Stimulated activated CD8-positive, alpha-beta memory T cell treated with anti-CD3 and anti-CD28 coated beads, Interleukin-12 subunit alpha, Interleukin-12 subunit beta, amount 100 ng/mL, for 1 hour (primary cell): ENCODE measurements at places on chromosomes 7 and 10.

GRCh38 chr7:47946581-47947354 lies 1.5 kb downstream of the PKD1L1 start:
- no peak for DNase-seq

DNA sequence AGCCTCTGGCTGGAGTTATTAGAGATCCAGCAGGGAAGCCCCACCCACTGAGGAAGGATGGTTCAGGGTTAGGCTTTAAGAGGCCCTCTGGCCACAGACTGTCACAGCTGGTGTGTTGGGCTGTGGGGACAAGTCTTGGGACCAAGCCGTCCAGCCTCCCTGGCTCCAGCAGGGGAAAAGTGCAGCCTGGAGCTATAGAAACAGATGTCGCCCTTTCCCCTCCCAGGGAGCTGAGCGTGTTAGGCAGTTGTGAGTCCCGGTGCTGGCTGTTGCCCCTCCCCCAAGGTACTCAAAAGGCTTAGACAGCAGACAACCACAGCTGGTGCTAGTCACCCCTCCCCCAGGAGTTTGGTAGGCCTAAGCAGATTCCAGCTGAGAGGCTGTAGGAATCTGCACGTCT lies 143.4 kb downstream of the TMEM168 start:
- no peak for DNase-seq

DNA sequence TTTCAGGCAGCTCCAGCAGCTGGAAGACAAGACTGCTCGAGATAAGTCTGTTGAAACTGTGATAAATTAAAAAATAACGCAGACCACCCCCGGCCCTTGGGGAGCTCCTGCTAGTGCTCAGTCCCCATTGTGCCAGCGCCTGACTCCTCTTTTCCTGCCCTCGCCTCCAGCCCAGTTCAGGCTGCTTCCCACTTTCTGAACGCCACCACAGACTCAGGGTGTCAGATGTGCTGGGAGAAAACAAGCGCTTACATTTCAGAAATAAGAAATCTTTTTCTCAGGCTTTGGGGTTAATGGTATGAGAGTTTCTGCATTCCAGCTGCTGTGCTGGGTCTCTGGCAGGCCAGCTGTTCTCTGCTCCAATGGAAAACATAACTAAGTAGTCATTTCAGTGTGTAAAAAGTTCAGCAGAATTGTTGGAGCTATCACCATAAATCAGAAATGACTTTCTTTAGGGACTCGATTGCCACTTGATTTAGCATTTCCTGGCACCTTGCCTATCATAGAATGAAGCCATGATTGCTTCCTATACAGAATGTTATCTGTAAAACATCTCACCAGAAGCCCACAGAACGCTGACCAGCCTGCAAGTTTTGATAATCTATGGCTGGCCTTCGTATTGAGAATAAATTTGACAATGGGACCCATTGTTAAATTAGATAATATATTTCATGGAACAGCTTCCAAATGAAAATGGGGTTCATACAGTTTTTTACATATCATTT lies 257.0 kb upstream of the ZNF32 start:
- DNase-seq = no peak

GRCh38 chr7:1761774-1762173 lies 91.7 kb downstream of the ELFN1 start:
- no peak for DNase-seq

GRCh38 chr7:108140671-108141070 lies 10.5 kb upstream of the LAMB4 start:
- no peak for DNase-seq

GRCh38 chr10:125159932-125160855 lies at the start of gene CTBP2:
TSS of gene CTBP2 (minus strand) at chr10:125160563.
- no peak for DNase-seq

- no peak for DNase-seq
Observed at GRCh38 chr7:46979439-46979838, 602.5 kb downstream of the TNS3 start.

DNA sequence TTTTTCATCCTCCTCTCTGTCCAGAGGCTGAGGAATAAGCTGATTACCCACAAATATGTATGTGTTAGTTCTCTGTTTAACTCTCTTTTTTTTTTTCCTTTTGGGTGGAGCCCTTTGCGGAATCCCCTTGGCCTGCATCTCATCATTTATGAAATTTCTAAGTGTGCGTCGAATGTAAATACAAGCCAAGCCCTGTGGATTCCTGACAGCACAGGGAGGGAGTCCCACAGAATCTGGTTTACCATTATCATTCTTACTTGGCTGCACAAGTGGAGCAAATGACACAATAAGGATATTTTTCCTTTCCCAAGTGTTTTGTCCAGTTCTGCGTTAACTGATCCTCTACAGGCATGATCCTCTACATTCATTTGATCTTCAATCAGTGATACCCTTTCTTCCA lies 11.4 kb downstream of the STK31 start:
- DNase-seq = no peak

DNA sequence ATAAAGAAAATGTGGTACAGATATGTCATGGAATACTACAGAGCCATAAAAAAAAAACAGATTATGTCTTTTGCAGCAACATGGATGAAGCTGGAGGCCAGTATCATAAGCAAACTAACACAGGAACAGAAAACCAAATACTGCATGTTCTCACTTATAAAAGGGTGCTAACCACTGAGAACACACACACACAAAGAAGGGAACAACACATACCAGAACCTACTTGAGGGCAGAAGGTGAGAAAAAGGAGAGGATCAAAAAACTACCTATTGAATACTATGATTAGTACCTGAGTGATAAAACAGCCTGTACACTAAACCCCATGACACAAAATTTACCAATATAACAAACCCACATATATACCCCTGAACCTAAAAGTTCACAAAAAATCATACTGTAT lies 144.6 kb downstream of the TPK1 start:
- no peak for DNase-seq

DNA sequence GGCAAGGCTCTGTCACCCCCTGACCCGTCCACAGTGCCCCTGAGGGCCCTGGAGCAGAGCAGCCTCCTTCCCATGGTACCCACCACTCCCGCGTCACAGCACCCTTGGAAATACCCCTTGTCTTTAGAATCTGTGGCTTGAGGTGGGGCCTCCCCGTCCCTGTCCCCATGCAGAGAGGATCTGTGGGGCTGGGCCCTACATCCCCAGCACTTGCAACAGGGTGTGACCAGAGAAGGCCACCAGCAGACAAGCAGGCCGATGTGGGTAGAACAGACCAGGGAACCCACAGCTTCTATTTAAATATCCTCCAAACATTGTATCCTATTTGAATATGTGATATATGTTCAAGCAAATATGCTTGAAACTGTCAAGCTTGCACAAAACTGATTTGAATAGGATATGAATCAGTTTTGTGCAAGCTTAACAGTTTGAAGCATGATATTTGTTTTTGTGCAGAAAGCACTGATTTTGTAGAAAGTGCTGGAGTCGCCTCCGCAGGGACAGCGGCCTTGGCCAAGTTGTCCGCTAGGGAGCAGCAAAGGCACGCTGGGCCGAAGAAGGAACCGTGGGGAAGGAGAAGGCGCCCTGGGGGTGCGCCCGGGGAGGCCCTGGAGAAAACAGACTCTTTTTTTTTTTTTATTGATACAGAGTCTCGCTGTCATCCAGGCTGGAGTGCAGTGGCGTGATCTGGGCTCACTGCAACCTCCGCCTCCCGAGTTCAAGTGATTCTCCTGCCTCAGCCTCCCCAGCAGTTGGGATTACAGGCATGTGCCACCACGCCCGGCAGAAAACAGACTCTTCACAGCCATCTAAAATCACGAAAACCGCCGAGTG lies 2.2 kb downstream of the CFAP46 start:
- DNase-seq = no peak

DNA sequence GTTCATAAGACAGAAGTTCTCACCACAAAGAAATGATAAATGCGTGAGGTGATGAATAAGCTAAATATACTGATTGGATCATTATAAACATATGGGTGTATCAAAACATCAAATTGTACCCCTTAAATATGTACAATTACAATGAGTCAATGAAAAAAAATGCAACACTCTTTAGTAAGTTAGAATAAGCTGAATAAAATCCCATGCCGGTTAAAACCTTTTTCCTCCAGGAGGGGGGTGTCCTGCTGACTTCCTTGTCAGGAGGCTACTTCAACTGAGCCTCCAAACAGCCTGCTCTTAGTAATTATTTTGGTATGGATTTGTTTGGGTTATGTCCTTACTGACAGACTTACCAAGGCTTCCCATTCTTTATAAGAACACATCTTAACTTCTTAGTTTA lies 649.1 kb downstream of the INHBA start:
- no peak for DNase-seq

- DNase-seq = no peak
Observed at GRCh38 chr7:52209614-52210013, 825.8 kb upstream of the POM121L12 start.

DNA sequence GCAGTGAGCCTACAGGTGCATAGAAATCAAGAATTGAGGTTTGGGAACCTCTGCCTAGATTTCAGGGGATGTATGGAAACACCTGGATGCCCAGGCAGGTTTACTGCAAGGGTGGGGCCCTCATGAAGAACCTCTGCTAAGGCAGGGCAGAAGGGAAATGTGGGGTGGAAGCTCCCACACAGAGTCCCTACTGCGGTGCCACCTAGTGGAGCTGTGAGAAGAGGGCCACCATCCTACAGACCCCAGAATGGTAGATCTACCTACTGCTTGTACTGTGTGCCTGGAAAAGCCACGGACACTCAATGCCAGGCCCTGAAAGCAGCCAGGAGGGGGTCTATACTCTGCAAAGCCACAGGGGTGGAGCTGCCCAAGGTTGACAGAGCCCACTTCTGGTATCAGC lies 533.5 kb downstream of the GPAM start:
- no peak for DNase-seq

DNA sequence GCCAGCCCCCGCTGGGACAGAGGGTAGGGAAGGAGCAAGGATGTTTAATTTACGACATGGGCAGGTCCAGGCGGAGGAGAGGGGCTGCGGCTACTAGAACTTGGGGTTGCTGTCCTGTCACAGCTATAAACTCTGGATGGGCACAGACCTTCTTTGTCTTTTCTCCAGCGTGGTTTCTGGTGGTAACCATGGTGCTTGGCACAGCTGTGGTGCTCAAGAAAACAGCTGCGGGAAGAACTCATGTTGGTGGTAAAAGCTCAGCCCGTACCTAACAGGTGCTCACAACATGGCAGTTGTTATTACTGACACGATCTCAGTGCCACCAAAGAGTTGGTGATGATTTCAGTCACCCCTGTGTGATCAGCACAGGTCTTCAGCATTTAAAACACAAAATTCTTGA lies 13.8 kb downstream of the BAIAP2L1 start:
- DNase-seq = no peak

GRCh38 chr7:20444030-20444800 lies 113.5 kb downstream of the ITGB8 start:
- DNase-seq = no peak

GRCh38 chr10:88233870-88234269 lies 349.2 kb downstream of the RNLS start:
- DNase-seq = no peak

DNA sequence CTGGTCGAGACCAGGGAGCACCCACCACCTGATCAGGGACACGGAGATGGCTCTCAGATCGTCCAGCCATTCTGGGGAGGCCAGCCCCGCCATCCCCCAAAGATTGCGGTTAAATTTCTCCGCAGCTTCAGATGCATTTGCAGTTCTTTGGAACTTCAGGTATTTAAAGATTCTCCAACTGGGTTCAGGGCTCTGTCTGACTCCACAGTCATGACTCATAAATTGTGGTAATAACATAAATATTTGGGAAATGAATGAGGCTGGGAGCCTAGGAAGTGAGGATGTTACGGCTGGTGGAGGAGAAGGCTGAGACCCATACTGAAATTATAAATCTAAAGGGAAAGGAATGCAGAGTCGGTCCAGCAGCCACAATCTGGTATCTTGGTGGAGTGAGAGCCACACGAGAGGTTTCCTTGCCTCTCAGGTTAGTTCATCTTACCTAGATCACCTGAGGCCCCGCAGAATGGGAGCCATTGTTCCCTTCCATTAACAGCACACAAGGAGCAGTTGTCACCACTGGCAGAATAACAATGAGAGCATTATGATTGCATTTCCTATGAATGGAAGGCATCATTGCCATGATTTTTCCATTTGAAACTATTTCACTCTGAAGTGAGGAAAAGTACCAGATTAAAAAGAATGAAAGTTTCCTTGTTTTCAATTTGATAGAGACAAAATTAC lies 26.7 kb upstream of the DNAJB6 start:
- no peak for DNase-seq

DNA sequence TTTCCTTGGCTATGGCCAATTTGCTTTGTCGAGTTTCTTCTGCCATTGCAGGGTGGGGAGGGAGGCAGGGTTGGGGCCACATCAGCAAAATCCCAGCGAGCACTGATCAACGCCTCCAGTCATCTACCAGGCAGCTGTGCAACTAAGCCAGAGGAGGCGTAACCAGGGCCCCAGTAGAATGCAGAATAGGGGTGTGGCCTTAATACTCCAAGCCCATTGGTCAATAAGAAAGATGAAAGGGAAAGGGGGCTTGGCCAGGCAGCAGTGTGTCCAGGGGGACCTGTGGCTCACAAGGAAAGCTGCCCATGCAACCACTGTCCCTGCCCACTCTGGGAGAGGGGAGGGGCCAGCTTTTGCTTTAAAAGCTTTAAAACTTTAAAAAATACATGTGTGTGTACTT lies 21.5 kb upstream of the GGCT start:
- no peak for DNase-seq

GRCh38 chr10:819326-819725 lies 112.2 kb downstream of the LARP4B start:
- no peak for DNase-seq

DNA sequence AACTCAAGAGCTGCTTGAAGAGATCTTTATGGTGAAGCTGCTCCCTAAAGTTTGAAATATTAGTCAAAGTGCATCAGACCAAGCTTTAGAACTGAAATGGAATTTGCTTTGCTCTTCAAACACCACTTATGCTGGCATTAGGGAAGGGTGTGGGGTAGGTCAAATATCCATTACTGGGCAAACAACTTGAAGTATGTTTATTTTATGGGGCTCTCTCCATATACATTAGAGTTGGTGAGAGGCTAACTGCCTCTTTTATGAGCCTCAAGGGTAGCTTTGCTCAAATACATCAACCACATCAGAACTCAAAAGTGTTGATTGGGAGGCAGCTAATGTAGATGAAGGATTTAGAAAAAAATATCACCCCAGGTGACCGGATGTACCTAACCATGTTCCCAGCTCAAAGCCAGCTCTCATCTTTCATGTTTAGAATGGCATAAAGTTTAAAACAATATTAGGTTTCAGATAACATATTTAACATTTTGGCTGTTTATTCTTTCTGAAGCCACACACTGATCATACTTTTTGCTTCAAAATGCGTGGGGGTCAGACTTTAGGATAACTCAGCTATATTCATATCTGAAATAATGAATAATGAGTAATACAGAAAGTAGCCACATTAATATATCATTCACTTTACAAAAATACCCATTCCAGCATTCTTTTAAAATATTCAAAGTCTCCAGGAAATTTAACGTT lies 318.6 kb downstream of the PTEN start:
- no peak for DNase-seq
